ENCODE measurements at places on chromosomes 6 and 20.

DNA sequence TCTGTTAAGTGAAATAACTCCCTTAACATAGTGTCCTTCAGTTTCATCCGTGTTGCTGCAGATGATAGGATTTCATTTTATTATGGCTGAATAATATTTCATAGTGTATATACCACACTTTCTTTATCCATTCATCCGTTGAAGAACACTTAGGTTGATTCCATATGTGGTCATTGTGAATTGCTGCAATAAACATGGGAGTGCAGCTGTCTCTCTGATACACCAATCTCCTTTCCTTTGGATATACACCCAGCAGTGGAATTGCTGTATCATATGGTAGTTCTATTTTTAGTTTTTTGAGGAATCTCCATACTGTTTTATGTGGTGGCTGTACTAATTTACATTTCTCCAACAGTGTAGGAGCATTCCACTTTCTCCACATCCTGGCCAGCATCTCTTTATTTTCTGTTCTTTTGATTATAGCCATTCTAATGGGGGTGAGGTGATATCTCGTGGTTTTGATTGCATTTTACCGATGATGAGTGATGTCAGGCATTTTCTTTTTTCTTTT is 193.2 kb downstream of the SLC16A10 start:
- no peak for DNase-seq

DNA sequence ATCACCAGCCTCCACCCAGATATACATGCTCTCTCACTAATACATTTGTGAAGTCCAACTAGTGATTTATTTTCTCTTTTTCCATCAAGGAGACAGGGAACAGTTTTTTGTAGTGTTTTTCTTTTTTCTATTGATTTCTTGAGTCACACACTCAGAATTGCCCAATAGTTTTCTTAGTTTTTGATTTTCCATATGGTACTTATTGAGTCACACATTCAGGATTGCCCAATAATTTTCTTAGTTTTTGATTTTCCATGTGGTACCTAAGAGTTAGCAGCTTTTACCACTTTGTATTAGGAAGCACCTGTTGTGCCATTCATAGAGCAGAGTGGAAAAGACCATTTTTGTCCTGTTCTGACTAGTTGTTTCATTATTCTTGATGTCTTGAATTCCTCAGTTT is 1268.8 kb downstream of the EPHA7 start:
- DNase-seq: no peak

DNA sequence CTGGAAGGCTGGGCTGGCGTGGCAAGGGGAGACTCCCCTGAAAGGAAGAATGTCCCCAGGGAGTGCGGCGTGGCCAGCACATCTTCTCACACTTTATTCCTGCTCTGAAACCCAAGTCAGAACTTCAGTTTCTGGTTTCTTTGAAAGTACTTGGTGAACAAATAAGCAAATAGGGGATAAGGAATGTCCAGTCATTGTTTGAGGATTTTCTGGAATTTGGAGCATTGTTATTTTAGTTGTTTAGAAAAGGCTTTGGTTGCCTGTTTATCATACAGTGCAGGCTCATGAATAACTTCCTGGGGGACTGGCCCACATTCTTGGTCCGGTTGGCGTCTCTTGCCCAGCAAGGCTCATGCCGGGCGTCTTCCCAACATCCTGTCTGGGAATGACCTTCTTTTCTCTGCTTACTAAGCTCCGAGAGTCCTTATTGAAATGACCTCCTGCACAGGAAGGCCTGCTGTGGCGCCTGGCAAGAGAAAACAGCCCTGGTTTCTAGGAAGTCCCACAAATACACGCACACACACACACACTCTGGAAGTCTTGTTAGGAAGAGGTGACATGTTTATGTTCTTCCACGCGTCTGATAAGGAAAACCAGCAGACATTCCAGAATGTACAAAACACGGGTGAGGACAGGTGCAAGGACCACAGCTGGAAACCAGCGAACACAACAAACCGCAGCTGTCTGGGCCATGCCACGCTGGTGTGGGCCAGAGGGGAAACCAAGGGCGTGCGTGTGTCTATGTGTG is 71.9 kb downstream of the TMEM170B start:
- DNase-seq: no peak

DNA sequence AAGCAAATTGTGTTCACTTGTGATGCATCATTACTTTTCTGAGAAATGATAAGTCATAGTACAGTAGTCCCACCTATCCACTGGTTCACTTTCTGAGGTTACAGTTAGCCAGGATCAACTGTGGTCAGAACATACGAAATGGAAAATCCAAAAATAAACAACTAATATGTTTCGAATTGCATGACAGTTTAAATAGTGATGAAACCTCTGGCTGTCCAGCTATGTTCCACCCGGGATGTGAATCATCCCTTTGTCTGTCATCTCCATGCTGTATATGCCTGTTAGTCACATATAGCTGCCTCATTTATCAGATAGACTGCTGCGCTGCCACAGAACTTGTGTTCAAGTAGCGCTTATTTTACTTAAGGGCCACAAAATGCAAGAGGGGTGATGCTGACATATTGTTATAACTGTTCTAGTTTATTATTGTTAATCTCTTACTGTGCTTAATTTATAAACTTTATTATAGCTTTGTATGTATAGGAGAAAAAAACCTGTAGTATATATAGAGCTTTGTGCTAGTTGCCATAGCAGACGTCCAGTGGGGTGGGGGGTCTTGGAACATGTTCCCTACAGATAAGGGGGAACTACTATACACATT is 29.2 kb downstream of the AFDN start:
- DNase-seq: no peak

GRCh38 chr6:81734081-81734480 is 18.4 kb downstream of the TENT5A start:
- DNase-seq: no peak

GRCh38 chr6:16618962-16619361 is 142.3 kb downstream of the ATXN1 start:
- DNase-seq: no peak

GRCh38 chr6:159085396-159085895 is 40.7 kb upstream of the TAGAP start:
- DNase-seq: no peak

- no peak for DNase-seq
Observed at GRCh38 chr6:137261361-137261760, 42.2 kb upstream of the IFNGR1 start.
